ENCODE measurements at places on chromosomes 5 and 9.

GRCh38 chr5:1374030-1374678 is 29.3 kb upstream of the CLPTM1L start:
- DNase-seq: no peak

DNA sequence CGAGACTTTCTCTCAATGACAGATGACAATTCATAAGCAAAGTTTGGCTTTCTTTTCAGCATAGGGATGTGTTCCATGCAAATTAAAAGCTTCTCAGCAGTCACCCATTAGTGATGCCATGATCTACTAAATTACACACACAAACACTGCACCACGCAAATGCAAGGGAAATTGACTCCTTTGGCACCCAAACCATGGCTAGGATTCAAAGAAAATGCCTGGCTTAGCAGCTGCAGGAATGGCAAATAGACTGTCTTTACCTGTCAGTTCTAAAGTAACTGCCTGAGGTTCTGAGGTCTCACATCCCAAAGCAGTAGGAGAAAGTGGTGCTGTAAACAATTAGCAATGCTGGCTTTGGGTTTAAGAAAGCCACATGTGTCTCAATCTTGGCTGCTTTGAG is 108.6 kb upstream of the ATP10B start:
- no peak for DNase-seq

GRCh38 chr9:69472101-69472620 is 147.1 kb downstream of the ENTREP1 start:
- no peak for DNase-seq

DNA sequence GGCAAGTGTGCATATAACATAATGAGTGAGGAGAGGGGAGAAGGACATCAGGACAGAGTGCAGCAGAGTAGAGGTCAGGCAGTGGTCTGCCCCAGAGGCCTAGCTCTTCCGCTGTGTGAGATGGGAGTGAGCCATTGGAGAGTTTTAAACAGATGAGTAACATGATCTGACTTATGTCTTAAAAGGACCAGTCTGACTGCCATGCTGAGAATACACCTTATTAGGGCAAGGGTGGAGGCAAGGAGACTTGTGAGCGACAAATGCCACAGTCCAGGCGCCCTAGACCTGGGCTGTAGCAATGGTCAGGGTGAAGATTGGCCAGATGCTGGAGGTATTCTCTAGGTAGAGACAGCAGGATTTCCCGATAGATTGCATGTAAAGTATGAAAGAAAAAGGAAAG is 83.1 kb downstream of the WWC1 start:
- DNase-seq: no peak

- no peak for DNase-seq
Observed at GRCh38 chr5:77486344-77486962, 5.7 kb downstream of the WDR41 start.

DNA sequence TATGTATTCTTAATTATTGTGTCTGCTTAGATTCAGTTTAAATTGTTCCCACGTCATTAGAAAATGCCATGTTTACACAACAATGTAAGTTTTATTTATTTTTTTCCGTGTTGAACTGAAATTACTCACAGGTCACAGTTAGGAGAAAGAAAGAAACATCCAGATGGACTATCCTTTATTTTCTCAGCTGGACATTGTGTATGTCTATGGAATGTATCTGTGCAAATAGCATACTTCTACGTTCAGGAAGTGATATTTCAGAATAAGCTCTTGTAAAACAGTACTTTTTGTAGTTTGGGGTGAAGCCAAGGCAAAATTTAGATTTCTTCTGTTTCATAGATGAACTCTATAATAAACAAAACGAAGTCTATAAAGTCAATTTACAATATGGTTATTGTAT is 249.0 kb upstream of the ZNF608 start:
- DNase-seq: no peak

All from central memory CD8-positive, alpha-beta T cell (primary cell).